ENCODE measurements at places on chromosomes 4 and X.

DNA sequence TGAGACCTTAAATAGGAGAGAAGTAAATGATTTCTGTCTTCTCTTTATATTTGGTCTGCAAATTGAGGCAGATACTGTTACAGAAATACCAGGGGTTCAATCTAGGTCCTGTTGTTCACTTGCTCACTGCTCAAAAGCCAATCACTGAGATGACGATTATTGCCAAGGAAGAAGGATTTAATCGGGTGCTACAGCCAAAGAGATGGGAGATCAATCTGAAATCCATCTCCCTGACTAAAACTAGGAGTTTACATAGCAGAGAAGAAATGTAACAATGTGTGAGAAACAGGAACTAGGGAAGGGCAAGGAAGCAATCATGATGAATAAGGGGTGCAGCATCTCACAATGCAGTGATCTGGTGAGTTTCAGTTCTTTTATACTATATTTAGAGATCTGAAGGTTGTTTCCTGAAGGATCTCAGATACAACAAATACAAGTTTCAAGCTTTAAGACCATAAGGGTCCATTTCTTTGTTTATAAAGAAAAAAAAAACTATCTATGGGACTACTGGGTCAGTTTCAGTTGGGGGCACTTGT lies 117.9 kb upstream of the FAM9B start:
- no peak for DNase-seq

GRCh38 chr4:122603156-122603574 lies 17.7 kb downstream of the IL21 start:
- no peak for DNase-seq

GRCh38 chr4:91525621-91526020 lies 778.1 kb upstream of the GRID2 start:
- DNase-seq = no peak

GRCh38 chr4:143391261-143391660 lies 54.6 kb downstream of the GAB1 start:
- no peak for DNase-seq

- no peak for DNase-seq
These were observed 136.1 kb downstream of the STIM2 start for GRCh38 chr4:26996745-26997144.

DNA sequence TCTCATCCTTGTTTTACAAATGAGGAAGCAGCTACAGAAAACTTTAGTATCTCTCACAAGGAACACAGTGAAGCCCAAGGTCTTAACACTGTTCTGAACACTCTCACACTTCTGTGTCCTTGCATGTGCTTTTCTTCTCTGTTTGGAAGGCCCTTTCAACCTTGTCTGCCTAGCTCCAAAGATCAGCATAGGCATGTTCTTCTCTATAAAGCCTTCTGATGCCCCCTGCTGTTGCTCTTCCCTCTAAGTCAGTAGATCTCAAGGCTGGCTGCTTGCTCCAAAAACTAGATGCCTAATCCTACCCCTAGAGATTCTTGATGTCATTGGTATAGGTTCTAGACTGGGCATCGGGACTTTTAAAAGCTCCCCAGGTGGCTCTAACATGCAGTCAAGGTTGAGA lies 5.9 kb downstream of the APOO start:
- peak; percentile 89 for DNase-seq

GRCh38 chr4:108730579-108730978 lies 32.3 kb downstream of the ETNPPL start:
- no peak for DNase-seq

DNA sequence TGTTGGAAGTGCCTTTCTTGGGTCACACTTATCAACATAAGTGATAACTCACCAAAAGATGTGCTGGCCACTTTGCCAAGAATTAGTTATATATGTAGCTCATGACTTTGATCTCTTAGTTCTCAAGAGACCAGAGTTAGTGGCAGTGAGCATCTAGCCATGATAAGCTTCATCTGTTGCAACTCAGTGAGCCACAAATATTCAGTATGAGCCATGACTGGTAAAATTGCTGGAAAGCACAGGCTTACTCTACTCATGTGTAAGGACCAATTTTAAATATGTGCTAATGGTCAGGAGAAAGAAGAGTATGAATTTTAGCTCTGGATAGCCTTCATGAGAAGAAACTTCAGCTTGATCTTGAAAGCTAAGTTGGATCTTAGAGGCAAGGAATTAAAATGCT lies 59.4 kb upstream of the TLL1 start:
- DNase-seq = no peak

- peak; percentile 74 for DNase-seq
These were observed 98.3 kb upstream of the MAOA start for GRCh38 chrX:43557792-43558191.

DNA sequence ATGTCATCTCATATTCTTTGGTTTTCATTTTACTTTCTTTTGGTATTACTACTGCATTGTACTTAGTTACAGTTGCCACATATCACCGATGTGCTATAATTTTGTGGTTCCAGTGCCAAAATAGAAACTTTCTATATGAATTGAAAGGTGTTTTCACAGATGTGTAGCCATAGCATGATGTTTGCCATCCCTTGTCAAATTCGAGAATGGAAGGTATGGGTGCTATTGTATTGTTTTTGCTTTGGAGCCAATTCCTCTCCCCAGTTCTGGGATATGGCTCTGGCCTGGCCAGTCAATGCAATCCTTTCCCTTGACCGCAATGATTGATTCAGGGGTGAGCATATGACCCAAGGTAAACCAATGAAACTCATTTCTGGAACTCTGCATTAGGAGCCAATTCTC lies 86.2 kb upstream of the RPS6KA3 start:
- DNase-seq = no peak

DNA sequence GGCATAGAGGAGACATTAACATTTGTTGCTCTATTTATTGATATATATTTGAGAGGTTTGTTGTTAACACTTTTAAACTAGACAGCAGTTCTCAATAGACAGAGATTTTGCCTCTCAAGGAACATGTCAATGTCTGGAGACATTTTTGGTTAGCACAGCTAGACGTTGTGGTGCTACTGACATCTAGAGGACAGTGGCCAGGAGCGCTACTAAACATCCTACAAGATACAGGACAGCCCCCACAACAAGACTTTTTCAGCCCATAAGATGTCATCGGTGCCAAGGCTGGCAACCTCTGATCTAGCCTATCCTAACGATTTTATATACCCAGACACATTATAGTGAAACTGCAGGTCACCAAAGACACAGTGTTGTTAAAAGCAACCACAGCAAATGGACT lies 18.4 kb upstream of the CTSO start:
- DNase-seq = peak; percentile 46
